ENCODE measurements at places on chromosomes 12 and 14.

GRCh38 chr14:81676879-81677278 is 143.2 kb upstream of the SEL1L start:
- DNase-seq: no peak

DNA sequence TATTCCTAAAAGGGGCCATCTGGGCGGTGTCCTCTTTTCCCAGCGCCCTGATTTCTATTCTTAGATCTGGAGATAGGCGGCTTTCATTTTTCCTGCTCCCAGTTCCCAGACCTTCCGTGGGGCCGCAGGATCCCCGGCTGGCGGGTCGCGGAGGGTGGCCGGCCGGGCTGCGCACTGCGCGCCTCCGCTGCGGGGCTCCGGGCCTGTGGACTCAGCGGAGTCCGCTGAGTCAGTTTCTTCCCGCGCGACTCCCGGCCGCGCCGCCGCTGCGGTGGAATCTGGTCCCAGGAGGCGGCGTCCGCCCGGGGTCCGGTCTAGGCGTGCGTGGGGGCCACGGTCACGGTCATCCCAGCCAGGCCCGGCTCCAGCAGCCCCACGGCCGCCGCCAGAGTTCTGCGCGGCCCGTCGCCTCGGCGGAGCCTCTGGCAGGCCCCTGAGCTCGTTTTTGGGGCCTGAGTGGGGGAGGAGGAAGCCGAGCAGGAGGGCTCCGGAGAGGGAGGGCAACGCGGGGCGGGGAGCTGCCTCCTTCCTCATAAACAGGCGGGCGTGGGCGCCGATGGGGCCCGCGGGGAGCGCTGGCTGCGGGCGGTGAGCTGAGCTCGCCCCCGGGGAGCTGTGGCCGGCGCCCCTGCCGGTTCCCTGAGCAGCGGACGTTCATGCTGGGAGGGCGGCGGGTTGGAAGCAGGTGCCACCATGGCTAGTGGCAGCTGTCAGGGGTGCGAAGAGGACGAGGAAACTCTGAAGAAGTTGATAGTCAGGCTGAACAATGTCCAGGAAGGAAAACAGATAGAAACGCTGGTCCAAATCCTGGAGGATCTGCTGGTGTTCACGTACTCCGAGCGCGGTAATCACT is at the start of gene LRRK2:
Gene LRRK2 (plus strand): TSS at position 559 of the 853 bp plus-strand sequence. CDS start 135 bp downstream, at position 694.
- DNase-seq: no peak

- no peak for DNase-seq
These were observed 485.6 kb downstream of the LRIG3 start for GRCh38 chr12:58434726-58435125.

GRCh38 chr12:50538182-50538581 is 33.4 kb downstream of the DIP2B start:
- no peak for DNase-seq

- DNase-seq: no peak
These were observed 58.7 kb upstream of the PRMT8 start for GRCh38 chr12:3432176-3432742.

DNA sequence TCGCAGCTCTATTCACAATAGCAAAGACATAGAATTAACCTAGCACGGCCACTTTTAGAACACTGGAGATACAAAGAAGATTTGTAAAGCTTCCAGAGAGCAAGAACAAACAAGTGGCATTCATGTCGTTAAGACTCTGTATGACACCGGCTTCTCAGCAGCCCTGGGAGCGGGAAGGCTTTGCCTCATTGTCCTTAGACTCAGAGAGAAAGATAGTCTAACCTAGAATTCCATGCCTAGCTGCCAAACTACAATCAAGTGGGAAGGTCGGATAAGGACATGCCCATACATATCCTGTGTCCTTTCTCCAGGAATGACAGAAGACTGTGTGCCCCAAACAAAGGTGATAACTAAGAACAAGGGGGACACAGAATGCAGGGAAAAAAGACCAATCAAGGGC is 1038.3 kb downstream of the BCL11B start:
- no peak for DNase-seq

DNA sequence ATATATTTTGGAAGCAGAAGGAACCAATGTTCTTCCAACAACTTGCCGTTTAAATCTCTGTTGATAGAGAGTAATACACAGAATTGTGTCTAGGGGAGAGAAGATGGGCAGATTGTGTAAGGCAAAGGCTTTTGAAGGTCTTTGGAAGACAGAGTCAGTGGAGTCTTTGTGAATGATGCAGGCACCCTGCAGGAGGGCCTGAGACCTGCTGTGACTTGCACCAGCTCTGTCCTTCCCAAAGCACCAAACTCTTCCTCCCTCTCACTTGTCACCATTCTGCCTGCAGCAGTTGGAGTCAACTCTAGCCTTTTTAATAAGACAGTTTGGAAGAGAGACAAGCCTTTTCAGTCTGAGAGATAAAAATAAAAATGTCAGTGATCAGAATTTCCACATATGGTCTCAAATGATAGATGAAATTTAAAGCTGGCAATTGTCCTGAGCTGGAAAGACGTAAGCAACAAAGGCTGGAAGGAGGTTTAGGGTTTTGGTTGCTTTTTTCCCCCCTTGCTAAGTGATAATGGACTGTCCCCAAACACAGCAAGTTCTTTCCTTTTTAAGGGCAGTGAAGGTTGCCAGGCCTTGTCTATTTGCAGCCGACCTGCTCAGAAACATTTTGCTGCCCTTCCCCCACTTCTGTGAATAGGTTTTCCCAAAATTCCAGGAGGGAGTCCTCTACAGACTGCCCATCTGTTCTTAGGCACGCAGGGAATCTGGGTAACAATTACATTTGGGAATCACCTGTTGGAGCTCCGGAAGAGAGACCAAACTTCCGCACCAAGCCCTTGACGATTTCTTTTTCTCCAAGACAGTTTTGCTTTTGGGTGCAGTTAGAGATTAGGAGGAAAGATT is 103.0 kb upstream of the NTF3 start:
- no peak for DNase-seq

- no peak for DNase-seq
These were observed 39.3 kb downstream of the CCDC177 start for GRCh38 chr14:69535230-69535848.

DNA sequence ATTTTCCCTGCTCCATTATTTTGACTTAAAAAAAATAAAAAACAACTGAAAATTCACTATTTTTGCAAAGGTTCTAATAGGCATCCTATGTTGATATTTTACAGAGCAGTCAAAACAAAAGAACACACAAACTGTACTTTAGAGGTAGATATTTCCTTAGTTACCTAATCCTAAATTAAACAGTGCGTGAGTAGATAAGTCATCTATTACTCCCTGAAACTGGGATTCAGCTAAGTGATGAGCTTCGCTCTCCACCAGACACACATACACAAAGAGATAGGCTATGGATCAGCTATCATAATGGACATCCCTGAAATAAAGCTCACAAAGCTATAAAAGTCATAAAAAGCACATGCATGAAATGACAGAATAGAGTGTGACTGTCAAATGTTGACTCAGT is 398.7 kb downstream of the SOX5 start:
- DNase-seq: no peak

DNA sequence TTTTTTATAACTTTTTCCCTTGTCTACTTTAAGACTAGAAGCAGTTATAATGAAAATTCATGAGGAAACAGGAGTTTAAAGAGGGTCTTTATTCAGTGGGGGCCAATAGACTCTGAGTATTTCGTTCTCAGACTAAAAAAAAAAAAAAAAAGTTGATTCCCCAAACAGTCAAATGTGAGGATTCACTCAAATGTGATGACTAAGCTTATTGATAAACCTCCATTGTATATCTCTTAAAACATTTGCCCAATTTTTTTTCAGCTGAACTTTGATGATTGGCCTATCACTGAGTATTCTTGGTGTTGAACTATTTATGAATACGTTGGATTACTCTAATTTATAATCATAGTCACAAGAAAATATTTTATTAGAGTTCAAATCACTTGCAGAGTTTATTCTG is 265.3 kb downstream of the ERC1 start:
- no peak for DNase-seq

DNA sequence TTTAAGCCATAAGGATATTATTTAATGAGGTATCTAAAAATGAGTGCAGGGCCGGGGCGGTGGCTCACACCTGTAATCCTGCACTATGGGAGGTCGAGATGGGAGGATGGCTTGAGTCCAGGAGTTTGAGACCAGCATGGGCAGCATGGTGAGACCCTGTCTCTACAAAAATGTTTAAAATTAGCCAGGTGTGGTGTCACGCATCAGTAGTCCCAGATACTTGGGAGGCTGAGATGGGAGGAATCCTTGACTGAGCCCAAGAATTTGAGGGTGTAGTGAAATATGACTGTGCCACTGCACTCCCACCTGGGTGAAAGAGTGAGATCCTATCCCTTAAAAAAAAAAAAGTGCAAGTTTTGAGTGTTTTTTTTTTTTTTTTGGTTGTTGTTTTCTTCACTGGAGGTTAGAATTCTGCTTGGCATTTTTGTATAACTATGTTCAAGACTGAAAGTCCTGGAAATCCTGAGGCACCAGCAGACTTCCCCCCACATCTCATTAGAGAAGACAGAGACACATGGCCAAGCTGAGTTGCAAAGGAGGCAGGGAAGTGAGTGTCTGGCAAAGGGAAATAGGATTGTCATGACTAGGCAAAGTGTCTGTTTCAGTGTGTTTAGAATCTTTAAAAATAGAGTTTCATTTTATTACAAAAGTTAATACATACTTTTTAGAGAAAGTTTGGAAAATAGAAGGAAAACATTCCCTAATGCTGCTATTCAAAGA is 53.5 kb upstream of the DUSP6 start:
- no peak for DNase-seq

DNA sequence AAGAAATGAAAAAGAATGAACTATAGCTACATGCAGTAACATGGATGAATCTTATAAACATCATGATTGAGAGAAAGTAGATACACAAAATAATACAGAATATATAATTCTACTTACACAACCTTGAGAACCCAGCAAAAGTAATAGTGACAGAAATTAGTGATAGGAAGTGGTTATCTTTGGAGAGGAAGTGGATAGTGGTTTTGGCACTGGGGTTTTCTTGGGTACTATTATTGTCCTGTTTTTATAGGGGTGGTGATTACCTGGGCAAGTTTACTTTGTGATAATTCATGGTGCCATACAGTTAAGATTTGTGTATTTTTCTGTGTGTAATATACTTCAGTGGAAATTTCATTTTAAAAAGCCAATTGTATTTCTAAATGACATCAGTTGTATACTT is 352.7 kb downstream of the AEBP2 start:
- DNase-seq: no peak

DNA sequence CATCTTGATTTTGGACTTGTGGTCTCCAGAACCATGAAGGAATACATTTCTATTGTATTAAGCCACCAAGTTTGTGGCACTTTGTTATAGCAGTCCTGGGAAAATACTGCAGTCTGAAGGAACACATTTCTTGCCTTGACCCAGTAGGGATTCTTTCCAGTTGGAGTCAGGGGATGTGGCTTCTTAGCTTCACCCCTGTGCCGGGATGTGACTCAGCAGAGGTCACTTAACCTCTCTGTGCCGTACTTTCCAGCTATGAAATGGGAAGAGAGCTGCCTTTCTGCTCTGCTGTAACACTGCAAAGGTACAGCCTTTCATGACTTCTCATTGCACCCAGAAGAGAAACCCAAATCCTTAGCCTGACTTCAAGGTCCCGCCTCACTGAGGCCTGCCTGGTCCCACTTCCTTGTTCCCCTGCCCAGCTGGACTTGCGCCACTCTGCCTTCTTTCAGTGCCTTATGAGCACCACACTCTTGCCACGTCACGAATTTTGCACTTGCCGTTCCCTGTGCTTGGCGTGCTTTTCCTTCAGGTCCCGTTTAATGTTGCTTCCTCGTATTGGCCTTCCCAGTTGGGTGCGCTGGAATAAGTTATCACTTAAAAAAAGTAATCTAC is 24.2 kb downstream of the CHST11 start:
- no peak for DNase-seq

DNA sequence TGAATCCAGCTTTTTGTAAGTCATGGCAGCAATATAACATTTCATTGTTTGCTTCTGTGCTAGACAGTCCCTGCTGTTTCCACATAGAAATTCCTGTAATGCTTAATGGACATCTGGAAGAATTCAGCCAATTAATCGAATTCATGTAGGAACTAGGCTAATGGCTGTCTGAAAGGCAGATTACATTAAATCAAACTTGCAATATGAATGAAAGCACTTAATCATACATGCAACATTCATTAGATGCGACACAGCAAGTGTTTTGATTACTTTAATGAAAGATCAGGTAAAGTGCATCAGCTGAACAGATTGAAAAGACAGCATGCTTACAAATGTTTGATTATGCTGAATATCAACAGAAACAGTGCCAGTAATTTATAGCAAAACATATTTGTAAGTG is 24.1 kb upstream of the INSM2 start:
- DNase-seq: no peak

- no peak for DNase-seq
These were observed 36.8 kb downstream of the DEGS2 start for GRCh38 chr14:100122481-100123223.

GRCh38 chr14:92409043-92409442 is 86.1 kb downstream of the SLC24A4 start:
- no peak for DNase-seq

DNA sequence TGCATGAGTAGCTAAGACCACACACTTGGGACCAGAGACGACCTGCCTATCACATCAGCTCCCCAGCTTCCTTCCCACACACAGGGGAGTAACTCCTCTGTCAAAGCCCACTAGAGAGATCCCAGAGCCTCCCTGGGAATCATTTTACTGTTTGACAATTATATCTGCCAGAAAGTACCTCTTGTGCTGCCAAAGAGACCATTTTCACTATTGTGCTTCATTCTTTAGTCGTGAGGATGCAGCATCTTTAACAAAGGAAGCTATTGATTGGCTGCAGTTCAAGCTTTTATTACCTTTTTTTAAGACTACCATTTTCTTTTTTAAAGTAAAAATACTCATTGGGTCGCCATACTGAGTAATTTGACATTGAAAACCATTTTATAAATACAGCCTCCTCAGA is 194.5 kb upstream of the RGS6 start:
- DNase-seq: no peak

DNA sequence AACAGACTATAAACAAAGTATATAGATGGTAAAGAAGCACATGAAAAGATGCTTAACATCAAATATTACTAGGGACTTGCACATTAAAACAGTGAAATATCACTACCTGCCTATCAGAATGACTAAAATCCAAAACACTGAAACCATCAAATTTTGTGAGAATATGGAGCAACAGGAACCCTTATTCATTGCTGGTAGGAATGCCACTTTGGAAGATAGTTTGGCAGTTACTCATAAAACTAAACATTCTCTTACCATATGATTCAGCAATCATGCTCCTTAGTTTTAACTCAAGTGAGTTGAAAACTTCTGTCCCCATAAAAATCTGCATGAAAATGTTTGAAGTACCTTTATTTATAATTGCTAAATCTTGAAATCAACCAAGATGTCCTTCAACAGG is 297.6 kb downstream of the DAD1 start:
- no peak for DNase-seq

- no peak for DNase-seq
These were observed 1018.7 kb downstream of the AACS start for GRCh38 chr12:126083926-126084325.
